ENCODE measurements at places on chromosomes 3 and 15.
A peak's percentile ranks its signal among the peaks of the same experiment; 100 is the strongest.

GRCh38 chr3:9349321-9350117, 13.3 kb upstream of the THUMPD3 start:
- DNase-seq = no peak

DNA sequence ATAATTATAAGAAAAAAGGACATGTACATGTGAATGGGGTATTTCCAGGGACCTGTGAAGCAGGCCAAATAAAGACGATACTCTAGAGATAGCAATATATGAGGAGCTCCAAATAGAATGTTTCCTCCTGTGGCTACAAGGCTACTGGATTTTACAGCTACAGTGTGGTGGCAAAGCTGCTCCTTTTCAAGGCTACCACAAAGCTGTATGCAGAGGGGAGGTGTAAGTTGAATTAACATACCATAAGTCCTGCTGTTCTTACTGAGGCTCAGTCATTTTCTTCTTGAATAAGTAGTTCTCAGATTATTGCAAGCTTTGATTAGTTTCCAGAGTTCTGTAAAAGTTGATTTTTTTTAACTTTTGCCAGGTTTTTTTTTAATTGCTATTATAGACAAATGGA, 1184.6 kb upstream of the EPHA6 start:
- DNase-seq = no peak

DNA sequence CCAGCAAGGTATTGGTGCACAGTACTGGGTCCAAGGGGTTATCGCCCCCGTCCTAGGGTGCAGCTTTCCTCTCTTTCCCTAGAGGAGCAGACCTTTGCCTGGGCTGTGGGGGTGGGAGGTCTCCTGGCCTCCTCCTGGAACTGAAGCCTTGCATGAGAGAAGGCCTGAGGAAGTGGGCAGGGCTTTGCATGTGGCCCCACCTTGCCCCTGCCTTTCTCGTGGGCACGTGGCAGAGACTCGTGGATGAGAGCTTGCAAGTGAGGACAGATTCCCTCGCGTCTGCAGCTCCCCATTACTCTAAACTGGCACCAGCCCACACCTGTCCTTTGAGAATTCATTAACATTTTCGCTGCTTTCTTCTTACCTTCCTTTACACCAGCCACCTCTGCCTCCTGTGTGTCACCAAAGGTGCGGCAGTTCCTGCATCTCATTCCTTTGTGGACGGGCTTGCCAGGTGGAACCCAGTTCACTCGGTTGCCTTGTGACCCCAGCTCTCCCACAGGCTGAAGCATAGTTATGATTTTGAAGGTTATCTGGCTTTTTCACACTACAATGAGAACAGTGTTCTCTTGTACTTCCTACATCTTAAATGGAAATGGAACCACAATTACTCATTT, 40.9 kb upstream of the NR2C2 start:
- no peak for DNase-seq

DNA sequence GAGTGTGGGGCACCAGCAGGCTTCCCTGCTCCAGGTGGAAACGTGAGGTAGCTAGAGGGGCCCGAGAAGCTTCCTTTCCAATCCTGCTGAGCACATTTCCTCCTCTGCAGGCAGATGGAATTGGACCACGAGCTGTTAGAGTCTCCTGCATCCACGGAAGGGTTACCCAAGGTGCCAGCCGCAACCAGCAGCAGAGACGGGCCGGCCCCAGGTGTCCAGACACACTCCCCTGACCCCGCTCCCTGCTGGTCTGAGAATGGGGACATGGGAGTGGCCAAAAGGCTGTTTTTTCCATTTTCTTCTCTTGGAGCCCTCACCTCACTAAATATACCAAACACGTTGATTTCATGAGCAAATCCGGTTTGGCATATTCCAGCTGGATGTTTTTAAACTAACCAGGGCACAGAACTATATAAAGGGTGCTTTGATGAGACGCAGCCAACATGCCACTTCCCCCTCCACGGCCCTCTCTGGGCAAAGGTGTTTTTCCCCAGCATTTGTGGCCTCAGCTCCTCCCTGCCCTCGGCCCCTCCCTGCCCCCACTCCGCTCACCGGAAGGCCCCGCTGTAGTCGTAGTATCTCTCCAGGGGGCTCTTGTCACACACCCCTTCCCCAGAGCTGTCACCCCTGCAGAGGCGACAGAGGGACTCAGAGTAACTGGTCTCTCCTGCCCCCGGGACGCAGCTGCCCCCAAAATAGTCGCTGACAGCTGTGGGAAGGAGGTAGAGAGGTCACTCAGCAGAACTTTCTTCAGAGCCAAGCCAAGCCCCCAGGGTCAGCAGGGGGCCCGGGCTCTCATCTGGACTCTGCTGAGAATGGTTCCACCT, 7.0 kb downstream of the MELTF start:
- no peak for DNase-seq

- DNase-seq = no peak
These were observed 30.0 kb downstream of the CHST14 start for GRCh38 chr15:40500568-40501330.

- DNase-seq = peak; percentile 31
These were observed 394.5 kb upstream of the DPPA4 start for GRCh38 chr3:109731639-109732473.

DNA sequence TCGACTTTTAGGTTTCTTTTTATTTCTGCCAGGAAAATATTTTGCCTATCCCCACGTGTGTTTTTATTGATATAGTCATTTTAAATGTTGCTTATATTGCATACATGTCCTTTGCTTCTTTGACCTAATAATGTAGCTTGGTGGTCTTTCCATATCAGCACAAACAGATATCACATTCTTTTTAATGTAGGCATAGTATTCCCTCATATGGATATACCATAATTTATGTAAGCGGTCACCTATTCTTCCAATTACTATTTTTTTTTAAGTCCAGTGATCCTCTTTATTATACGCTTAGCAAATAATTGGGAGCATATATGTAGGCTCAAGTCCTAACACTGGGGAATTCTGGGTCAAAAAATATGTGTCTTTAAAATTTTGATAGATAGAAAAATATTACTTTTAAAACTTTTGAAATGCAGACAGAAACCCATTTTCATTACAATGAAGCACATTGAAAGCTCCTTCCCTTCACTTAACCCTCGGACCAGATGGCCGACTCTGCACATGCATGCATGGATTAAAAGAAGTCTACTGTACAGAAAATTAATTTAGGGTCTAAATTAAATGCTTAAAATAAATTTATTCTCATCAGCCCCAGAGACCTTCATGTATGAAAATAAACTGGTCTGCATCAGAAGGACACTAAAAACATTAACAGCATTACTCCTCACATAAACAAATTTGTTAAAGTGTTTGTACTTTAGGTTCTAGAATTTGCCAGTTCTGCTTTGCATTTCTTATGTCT, 90.5 kb upstream of the LIMD1 start:
- no peak for DNase-seq

Data from heart right ventricle (tissue), 16 donors.